Endothelial cell of umbilical vein (primary cell): ENCODE measurements at places on chromosomes 3 and 15. TPM values are rescaled to one million over a fixed set of nuclear protein-coding genes. Genes with fewer than 3 reads are reported as not detected.

- DNase-seq: no peak
These were observed 6.4 kb upstream of the CTNNB1 start for GRCh38 chr3:41192885-41193284.

DNA sequence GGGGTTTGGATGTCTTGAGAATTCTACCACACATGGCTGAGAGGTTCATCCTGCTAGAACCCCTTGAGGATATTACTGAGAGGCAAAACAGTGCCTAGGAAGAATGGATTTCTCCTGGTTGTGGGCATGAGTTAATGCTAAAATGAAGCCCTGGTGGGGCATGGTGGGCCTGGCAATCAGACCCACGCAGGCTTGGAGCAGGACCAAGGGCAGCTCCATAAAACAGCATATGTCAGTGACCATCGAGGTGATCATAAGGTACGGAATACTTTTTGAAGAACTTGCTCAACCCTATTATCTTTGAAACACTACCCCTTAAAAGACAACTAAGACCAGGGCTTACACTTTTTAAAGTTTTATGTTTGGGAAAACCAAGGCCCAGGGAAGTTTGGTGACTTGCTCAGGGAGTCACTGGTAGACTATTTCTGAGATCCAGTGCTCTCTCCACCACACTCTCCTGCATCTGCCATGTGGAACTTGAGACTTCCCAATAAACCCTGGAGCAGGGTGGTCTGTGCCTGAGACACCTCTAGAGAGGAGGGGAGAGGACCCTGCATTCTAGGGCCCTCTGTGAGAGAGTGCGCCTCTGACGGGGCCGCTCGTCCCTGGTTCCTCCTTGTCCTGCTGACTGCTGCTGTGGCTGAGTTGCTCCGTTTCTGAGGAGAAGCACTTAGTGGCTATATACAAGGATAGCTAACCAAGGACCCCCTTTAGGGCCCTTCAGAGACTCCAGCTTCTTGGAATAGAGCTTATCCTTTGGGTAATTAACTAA is 28.0 kb upstream of the TIMP4 start:
- no peak for DNase-seq

GRCh38 chr15:91855684-91856489 is 2.4 kb downstream of the SLCO3A1 start:
- no peak for DNase-seq

DNA sequence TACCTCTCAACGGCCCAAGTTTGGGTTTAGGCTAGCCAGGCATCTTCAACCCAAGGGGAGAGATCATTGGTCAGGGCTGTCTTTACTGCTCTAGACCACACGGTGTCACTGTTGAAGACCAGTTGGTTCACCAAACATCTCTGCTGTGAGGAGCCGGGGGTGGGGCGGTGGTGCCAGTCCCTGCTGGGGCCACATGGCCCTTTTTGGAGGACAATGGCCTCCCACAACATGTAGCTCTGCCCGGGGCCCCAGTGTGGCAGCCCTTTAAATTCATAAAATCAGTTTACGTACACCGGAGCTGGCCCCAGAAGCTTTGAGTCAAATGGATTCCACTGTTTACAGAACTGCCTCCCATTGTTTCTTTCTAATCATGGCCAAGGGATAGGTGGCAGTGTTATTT is 19.1 kb upstream of the TM4SF18 start:
- peak; percentile 70 for DNase-seq

- DNase-seq: no peak
These were observed 18.4 kb downstream of the CTXND1 start for GRCh38 chr15:80233581-80233980.

DNA sequence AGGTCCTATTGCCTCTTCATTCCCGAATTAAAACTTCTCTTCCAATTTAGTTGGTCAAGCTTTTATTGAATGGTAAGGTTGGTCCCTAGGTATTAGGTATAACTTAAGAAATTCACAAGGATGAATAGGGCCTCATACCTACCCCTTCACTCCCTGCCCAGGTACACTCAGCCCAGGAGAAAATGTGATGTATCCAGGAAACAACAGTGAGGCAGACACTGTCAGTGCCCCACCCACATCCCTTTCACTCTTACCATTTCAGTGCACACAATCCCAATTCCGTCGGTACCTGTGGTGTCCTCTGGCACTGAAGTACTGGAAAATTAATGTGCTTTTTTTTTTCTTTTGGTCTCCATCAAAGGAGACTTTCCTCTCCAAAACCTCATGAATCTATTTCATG is 10.5 kb upstream of the C3orf49 start:
- no peak for DNase-seq

GRCh38 chr3:58585994-58586393 is 8.8 kb upstream of the FAM107A start:
- no peak for DNase-seq

GRCh38 chr3:156885761-156886160 is 59.6 kb downstream of the LEKR1 start:
- no peak for DNase-seq

DNA sequence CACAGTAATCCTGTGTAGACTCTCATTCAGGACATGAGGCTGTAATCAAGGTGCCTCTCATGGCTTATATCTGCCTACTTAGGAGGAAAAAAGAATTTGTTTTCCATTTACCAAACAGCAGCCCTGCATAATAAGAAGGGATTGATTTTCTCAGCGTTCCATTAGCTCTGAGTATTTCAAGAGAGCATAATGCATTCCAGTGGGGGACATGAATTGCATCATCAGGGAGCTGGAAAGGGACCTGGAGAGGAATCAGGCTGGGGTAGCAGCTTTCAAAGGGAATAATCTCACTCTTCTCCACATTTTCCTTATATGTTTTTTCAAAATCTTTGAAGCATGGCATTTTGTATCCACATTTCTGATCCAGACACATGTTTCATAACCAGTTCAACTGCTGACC is 150.6 kb upstream of the ANKRD28 start:
- DNase-seq: no peak

CLDN1 gene
- 0.16 and 0.32 TPM in 2 replicates for polyA plus RNA-seq

HYKK gene
- 1.0 and 1.3 TPM in 2 replicates for polyA plus RNA-seq

DOCK3 gene
- polyA plus RNA-seq: 0.08 TPM in 2 replicates
